ENCODE measurements at places on chromosomes 5 and 9.

DNA sequence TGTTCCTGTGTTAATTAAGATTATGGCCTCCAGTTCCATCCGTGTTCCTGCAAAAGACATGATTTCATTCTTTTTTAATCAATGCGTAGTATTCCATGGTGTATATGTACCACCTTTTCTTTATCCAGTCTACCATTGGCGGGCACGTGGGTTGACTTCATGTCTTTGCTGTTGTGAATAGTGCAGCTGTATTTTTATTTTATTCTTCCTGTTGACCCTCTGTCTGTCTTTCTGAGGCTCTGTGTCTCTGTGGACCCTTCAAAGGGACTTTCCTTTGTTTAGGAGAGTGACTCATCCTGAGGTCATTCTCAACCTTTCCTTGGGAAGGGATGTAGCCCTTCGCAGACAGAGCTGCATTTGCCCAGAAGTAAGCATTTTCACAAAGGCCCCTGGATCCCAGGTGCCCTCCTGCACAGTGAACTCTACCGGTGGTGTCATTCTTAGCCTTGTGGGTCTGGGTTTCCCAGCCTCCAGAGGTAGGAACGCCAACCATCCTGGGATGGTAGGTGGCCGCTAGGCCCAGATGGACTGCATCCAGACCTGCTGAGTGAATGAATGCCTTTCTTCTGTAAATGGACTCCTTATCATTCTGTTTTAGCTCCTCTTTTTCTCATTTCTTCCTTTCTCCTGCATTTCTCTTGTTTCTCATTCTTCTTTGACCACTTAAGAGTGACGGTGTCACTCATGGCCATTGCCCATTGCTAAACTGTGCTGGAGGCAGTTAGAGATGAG lies 22.4 kb downstream of the TRIO start:
- DNase-seq, result no peak

DNA sequence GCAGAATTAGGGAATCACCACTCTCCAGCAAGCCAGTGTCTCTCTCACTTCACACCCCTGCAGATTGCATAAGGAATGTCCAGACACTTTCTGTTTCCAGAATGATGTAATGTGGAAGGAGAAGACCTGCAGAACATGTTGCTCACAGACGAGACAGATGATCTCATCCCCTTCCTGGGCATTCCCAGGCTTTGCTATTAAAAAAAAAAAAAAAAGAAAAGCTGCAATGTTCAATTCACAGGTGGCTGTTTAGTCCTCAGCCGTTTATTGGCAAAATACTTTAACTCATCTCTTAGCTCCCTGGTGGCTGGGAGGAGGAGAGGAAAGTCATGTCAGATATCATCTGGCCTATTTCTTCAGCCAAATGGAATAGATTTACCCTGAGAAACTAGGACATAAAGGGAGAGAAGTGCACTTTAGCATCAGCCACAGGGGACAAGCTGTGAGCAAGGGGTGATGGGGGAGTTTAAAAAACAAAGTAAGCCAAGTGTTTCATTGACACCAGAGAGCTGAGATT lies 95.9 kb upstream of the TNC start:
- DNase-seq, result peak; percentile 95

- no peak for DNase-seq
These were observed 96.2 kb downstream of the TAF11L14 start for GRCh38 chr5:17730421-17730820.

- no peak for DNase-seq
These were observed 142.9 kb upstream of the GRIA1 start for GRCh38 chr5:153347611-153348010.

GRCh38 chr5:75510417-75510835 lies 1.0 kb downstream of the CERT1 start:
- no peak for DNase-seq

DNA sequence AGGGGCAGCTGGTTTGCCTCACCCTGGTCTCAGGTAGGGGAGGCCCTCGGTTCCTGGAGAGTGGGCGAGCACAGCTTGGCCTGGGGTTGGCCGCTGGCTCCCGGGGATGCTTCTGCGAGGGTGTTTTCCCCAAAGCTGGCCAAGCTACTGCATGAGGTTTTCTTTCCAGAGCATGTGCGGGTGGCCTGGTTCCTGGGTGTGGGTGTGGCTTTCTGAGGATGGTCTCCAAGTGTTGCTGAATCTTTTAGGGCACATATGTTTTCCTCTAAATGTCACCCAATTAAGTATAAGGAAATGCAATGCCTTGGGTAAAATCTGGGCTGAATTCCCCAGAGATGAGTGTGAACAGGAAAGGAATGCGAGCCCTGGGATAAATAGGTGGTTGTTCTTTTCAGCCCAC lies 115.8 kb upstream of the ICE1 start:
- no peak for DNase-seq

DNA sequence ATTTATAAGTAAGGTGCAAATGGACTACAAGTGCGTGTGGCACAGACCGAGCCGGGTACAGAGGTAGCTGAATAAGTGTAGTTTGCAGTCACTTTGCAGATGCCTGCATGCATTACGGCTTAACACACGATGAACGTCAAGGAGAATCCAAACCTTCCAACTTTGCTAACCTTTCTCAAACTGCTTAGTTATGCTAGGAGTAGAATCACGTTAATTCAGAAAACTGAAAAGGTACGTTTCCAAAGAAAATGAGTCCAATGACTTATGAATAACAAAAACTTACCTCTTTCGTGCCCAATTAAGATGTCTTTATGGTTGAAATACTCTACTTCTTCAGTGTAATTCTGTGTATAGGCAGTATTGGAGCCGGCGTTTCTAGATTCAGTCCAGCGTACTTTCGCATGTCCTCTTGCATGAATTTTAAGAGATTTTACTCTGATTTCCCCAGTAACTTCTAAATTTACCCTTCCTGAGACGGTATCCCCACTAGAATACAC lies 539 bp downstream of the ARRDC3 start:
- DNase-seq, result no peak

DNA sequence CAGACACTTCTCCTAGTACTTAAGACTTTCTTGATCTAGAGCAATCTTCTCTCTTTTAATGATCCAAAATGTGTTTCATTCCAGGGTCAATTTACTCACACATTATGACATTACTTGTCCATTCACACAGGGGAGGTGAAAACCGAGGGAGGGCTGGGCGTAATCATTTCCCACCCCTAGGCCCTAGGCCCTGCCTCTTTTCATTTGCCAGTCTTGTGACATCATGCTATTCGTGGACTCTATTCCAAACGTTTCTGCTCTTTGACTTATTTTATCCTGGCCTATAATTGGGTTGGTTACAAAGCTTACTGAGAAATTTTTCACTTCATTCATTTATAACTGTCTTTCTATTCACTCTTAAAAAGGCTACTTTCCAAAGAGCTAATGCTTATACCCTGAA lies 2.4 kb downstream of the DCAF12 start:
- DNase-seq, result no peak

GRCh38 chr5:131994533-131995226 lies 16.8 kb downstream of the ACSL6 start:
- DNase-seq, result no peak

DNA sequence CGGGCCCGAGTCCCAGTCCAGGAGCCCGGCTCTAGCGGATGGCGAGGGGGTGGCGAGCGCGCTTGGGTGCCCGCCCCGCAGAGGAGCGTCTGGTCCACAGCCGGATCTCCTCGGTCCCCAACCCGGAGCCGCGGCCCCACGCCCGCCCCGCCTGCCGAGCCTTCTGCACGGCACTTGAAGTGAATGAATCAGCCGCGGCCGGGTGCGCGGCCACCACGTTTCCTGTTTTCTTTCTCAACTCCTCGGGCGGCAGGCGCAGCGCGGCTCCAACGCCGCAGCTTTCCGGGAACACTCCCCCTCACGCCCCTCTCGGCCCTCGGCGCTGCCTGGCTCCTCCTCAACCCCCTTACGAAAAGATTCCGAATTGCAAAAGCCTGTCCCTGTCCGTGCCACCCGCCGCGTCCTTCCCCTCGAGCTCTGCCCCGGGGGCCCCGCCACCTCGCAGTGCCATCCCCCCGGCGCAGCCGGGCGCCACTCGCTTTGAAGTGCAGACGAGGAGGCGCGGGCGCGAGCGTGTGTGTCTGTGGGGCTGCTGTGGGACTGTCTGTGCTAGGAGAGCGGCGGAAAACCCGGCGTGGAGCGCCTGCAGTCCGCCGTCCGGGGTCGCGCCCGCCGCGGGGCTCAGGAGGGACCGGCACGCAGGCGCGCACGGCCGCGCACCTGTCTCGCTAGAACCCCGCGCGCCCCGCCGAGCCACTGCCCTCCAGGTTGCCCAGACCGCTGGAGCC lies 456.6 kb downstream of the RAB3C start:
- DNase-seq, result peak; percentile 18

GRCh38 chr5:30765227-30765626 lies 428.3 kb upstream of the CDH6 start:
- no peak for DNase-seq

GRCh38 chr5:144487761-144488160 lies 317.1 kb downstream of the KCTD16 start:
- DNase-seq, result no peak

GRCh38 chr5:121797681-121798518 lies 53.8 kb upstream of the FTMT start:
- peak; percentile 3 for DNase-seq
